Cortex of kidney (tissue), 1 donor: ENCODE measurements at places on chromosomes 1 and 21.

GRCh38 chr1:63101336-63101735 lies 221.0 kb upstream of the FOXD3 start:
- DNase-seq: no peak

DNA sequence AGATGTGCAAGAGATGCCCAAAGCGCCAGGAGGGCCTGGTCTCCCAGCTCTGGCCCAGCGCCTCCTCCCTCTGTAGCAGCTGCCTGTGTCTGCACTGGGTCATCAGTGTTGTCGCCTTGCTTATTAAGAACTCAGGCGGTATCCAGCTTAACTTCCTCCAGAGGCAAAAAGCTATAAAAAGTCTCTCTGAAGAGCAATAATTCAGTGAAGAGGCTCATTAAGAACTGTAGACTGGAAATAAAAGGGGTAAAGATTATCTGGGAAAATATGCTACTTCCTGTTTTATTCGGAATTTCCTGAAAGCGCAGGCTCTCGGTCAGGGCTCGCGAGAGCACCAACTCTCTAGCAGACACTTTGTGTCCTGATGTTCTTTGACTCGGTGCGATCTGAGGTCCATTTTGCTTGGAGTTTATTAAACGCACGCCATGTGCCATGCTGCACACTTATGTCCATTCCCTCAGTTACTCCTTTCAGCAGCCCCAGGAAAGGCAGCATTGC lies 70.4 kb downstream of the MRPS6 start:
- DNase-seq: no peak

DNA sequence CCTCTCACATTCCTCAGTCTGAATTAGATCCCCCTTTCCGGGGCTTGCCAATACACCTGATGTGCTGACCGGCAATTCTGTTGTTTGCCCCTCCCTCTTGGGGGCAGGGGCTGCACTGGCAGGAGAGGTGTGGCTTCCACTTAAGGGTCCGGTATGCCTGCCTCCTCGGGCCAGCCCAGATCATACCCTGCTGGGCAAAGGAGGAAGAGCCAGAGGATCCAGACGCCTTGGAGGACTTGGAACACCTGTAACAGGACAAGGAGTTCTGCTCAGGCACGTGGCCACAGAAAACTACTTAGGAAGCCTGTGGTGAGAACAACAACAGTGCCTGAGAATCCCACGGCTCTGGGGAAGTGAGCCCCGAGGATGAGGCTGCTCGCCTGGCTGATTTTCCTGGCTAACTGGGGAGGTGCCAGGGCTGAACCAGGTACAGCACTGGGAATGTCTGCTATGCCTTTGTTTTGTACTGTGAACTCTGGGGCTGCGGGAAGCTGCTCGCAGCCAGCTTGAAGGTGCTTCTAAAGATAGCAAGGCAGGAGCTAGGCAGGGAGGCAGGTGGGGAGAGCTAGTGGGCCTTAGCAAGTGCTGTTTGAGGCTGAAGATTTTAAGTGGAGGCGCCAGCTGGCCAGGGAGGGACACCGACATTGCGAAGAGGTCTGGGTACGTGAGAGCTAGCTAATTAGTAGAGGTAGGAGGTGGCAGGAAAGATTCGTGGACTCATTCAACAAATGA lies at the start of gene SMPDL3B:
SMPDL3B (plus strand) TSS at position 183 of the 732 bp plus-strand sequence; CDS start at position 367, 184 bp downstream.
- no peak for DNase-seq

- DNase-seq: no peak
Measured at GRCh38 chr1:151995774-151996173, 2.1 kb upstream of the S100A10 start.

DNA sequence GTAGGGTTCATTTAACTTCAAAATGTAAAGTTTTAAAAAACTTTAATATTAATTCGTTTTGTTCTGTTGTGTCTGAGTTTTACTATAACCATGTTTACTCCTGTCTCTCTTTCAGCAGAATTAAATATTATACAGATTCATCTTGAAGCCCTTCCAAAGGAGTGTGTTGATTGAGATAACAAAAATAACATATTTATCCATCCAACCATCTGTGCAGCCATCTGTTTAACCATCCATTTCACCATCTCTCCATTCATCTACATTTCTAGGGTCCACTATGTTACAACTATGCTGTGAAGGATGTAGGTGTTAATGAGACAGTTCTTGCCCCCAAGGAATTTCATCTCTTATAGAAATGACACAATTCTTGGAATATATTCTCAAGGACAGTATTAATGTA lies 36.0 kb upstream of the GNG12 start:
- DNase-seq: no peak

- no peak for DNase-seq
Measured at GRCh38 chr1:41277371-41277975, 35.4 kb upstream of the SCMH1 start.
